Stromal cell of bone marrow (primary cell): ENCODE measurements at places on chromosomes 7 and 10.

DNA sequence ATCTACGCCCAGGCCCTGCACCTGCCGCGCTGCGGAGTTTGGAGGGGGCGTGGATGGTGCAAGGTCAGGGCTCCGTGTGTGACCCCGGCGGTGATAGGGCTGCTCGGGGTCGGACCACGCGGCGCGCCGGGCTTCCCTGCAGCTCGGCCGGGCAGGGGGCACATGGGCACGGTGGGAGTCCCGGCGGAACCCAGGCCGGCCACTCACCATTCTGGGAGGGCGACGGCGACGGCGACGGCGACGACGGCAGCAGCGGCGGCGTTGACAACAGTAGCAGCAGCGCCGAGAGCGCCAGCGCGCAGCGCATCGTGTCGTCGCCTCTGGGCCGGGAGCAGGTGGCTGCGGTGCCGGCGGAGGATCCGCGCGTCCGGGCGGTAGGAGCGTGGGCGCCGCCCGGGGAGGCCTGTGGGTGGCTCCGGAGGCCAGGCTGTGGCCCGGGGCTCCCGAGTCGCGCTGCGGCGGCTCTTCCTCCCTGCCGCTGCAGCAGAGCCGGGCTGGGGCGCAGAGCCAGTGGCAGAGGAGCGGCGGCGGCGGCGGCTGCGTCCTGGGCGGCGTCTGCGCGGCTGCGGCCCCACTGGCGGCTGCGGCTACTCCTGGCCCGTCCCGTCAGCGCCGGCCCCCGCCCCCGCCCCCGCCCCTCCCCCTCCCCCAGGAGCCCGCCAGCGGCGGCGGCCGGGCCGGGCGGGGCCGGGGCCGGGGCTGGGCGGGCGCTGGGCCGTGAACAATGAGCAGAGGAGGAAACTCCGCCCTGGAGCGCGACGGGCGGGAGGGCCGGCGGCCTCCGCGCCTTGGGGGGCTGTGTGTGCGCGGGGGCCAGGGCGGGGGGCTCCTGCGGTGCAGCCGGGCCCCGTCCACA lies at the start of gene PODXL:
Gene PODXL, minus strand, starts transcription at position 576 of the 856 bp plus-strand sequence. Its CDS starts 269 bp downstream, at position 307.
- DNase-seq: no peak

GRCh38 chr7:127824682-127825081 lies 172.7 kb downstream of the SND1 start:
- no peak for DNase-seq

DNA sequence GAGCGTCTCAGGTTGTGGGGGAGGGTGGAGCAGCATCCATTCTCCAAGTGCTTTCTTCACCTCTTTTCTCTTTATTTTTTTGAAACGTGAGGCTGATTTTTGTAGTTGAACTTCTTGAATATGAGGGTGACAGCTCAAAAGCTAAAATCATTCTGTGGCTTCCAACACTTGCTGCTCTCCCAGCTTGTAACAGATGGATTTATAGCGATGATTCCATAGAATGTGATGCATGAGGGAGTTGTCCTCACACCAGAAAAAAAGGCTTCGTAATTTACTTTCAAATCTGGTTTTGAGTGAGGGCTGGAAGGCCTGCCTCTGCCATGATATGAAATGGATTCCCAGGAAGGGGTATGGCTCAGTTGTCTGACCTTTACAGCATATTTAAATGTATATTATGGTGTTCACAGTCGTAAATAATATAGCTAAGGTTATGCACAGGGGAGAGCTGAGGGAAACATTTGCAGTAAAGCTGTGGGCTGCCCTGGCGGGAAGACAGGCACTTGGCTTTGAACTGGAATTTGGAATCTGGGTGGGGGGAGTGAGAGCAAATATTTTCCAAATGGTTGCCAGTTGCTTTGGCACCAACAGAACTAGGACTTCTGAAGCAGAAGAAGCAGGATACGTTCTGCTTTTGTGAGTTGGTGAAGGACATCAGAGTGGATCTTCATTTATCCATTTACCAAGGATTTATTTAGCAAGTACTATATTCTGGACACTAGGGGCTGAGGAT lies 166.7 kb downstream of the SORCS3 start:
- no peak for DNase-seq

DNA sequence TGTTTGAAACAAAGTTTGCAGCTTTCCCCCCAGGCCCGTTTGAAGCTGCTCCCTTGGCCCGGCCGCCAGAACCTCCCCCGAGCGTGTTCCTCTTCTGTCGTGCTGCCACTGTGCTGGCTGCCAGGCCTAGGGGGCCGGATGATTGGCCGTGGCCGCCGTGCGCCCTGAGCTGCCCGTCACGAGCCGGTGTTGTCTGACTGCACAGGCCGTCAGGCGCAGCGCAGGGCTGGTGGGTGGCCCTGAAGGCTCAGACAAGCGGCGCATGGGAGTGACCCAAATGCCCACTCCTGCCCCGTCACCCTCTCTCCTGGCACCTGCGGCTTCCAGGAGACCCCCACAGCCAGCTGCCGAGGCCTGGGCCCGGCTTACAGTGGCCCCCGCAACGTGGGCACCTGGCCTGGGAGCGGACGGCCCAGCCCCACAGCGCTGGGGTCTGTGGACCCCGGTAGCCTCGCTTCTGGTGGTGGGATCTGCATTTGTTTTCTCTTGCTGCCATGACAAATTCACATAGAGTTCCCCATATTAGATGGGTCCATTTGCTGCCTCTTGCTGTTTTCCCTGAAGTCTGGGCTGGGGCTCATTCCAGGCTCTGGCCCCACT lies 13.1 kb downstream of the JAKMIP3 start:
- DNase-seq: no peak

DNA sequence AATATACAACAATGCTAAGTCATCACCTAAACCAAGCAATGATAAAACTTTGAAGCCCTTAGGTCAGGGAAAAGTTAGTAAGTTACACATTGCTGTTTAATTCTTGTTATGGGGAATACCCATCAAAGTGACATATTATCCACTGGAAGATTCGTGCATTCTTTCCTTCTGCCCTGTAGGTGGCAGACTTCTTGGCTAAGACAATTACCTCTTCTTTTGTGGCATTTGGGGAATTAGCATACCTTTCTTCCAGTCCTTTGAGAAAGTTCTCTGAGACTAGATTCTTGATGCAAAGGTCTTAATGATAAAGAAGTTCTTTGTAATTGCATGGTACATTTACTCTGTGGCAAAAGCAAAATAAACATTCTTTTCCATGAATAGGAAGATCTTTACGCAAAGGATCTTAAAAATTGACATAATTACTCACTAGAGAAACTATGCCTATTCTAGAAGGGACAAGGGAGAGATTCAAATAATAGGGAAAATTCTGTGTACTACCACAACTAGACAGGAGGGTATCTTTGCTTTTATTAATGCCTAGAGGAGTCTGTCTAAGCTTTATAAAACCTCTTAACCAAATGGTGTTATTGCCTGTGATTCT lies 395.9 kb downstream of the GRM8 start:
- DNase-seq: no peak

- DNase-seq: no peak
Observed at GRCh38 chr7:26284995-26285632, 6.5 kb upstream of the SNX10 start.

GRCh38 chr10:48247680-48248079 lies 26.8 kb downstream of the FRMPD2 start:
- peak; percentile 11 for DNase-seq

DNA sequence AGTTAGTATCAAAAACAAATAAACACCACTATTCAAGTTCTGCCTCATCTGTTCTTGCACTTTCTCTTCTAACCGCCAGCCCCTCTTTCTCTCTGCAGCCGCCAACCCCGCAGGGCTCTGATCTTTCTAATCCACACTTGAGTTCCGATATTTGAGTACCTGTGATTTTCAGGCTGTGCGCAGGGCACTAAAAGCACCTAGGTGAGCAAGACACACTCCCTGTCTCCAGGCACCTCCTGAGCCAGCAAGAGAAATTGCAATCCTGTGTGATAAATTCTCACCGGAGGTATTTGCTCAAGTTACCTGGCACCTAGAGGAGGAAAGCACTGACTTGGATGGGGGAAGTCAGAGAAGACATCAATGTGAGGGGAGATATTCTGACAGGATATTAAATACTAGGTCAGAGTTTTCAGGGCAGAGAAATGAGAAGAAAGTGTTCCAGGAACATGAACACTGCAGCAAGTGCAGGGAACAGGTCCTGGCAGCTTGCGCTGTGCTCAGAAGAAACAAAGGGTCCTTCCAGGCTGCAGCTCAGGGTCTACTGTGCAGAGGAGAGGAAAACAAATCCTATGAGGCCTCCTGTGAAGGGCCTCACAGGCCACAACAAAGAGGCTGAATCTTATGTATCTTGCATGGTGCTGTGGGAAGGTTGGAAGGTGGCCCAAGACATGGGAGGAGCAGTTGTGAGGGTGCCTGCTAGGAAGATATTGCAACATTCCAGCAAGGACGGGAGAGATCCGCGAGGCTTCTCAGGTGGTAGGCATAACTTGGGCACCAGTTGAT lies 568.7 kb upstream of the MGMT start:
- no peak for DNase-seq

GRCh38 chr7:155322530-155322929 lies 24.9 kb downstream of the INSIG1 start:
- no peak for DNase-seq

DNA sequence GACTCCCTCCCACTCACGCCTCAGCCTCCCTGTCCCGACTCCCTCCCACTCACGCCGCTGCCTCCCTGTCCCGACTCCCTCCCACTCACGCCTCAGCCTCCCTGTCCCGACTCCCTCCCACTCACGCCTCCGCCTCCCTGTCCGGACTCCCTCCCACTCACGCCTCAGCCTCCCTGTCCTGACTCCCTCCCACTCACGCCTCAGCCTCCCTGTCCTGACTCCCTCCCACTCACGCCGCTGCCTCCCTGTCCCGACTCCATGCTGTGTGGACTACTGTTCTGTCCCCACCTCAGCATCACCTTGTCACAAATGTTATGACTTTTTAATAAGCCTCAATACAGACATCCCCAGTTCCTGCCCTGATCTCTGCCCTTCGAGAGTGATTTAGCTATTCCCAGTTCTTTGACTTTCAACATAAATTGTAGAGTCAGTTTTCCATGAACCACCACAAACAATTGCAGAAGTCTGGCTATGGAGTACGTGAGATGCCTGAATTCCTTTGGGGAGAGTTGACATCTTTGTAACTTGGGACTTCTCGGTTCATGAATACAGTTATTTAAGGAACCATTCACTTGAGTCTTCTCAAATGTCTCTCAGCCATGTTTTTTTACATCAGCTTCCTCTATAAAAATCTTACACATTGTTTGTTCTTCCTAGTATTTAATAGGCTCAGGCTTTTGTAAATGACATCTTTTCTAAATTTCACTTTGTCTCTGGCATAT lies 71.9 kb downstream of the FOXL3 start:
- DNase-seq: no peak

DNA sequence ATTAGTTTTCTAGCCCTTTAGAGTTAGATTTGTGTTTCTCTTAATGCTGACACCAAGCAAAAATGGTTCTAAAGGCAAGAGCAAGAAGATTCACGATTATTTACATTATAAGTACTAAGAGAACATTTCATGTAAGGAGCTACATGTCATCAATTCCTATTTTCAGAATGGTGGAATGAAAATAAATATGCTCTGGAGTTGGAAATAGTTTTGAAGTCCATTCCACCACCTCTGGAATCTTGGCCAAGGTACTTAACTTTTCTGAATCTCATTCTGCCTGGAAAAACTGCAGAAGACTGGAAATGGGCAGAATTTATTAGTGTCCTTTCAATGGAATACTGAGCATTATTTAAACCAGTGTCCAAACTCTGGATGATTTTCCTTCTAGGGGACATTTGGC lies 125.1 kb upstream of the RAB11FIP2 start:
- no peak for DNase-seq

DNA sequence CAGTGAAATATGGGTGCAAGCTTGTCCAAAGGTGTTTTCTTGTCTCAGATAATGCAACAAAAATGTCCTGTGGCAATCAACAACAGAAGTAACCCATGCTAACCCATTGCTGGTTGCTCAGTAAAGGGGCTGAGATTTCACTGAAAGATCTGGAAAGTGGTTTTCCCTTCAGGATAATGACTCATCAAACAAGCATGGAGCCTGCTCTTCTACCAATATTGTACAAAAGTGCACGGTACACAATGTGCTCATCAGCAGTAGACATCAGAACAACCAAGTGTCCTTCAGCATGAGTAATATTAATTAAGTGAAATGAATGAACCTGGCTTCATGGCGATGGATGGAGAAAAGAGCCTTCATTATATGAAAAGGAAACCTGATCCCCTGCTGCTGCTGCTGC lies 287.1 kb upstream of the NEBL start:
- no peak for DNase-seq

DNA sequence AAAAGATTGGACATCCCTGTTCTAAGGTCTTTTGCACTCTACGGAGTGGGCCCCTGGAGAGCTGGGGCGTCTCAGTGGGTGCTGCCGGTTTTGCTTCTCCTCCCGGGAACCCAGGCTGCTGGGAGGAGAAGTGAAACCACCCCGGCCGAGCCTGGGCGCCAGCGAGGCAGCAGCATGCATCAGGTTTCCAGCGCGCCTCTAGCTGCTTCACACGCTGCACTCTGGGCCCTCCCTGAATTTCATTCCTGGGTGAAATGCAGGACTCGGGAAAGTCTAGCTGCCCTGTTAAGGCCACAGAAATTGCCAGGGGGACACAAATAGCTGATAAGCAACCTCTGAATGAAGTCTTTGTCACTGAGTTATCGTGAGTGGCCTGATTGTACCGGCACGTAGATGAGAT lies 127.4 kb downstream of the TRRAP start:
- no peak for DNase-seq

DNA sequence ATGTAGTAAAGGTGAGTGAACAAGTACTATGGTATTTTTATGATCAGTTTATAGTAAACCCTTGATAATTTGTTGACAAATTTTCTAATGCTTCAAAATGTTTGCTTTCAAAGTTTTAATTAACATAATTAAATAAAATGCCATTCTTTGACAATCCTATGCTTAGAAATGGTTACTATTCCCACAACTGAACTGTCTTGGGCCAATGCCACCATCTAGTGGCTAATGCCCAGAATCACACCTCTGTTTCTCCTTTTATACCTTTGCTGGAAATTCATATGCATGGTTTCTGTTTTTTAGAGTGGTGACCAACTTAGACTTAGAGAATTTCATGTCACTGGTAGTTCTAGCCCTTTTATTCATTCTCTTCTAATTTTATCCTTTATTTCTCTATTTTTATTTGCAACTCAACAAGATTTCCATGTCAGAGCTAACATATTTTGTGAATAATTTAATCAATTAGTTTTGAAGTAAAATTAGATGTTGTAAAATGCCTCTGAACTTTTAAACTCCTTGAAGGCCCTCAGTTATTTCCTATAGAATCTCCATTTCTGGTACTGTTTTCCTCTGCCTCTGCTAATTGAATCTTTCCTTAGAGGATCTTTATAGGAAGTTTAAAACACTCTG lies 31.1 kb downstream of the PCGF5 start:
- DNase-seq: peak; percentile 41

- DNase-seq: no peak
Observed at GRCh38 chr7:132321387-132321786, 254.9 kb downstream of the PLXNA4 start.

DNA sequence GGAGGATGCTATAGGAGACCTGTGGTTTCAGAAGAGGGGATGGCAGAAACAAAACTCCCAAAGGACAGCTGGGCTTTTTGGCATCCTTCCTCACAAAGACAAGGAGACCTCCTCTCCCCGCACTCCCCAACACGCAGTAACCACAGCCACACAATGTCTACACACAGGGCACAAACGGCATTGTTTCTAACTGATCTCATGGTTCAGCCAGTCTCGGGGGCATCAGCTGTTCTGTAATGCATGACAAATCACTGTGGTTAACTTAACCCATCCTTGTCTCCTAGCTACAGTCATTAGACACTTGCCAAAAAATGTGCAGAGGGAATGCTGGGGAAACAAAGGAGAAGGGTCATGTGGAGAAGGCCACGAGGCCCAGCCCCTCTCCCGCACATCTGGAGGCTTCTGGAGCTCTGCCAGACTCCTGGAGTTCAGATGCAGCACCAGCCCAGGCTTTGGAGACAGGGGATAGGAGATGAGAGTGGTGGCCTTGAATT lies 7.6 kb upstream of the ADAMTS14 start:
- DNase-seq: peak; percentile 97
